ENCODE measurements at places on chromosomes 2 and 18.

- no peak for DNase-seq
These were observed 47.1 kb downstream of the LONRF2 start for GRCh38 chr2:100275200-100275589.

DNA sequence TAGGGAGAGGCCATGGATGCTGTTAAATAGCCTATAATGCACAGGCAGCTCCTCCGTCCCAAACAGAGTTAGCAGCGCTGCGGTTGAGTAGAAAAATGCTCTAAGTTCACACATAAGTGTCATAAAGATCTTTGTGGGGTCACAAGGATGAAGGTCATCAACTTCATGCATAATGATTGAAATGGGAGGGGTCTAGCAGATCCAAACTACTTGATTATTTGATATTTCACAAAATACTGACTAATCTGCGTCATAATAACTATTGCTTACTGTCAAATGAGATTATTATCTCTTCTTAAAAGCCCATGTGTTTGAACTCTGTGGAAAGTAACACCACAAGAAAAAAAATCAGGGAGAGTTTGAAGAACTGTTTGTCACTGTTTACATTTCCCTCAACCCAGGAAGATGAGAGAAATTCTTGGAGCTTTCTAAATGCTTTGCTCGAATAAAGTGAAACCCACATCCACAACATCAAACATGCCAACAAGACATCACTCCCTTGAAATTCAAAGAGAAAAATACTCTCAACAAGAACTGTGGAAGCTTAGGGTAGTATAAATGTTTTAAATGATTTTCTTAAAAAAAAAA, 50.5 kb upstream of the CREB1 start:
- no peak for DNase-seq

DNA sequence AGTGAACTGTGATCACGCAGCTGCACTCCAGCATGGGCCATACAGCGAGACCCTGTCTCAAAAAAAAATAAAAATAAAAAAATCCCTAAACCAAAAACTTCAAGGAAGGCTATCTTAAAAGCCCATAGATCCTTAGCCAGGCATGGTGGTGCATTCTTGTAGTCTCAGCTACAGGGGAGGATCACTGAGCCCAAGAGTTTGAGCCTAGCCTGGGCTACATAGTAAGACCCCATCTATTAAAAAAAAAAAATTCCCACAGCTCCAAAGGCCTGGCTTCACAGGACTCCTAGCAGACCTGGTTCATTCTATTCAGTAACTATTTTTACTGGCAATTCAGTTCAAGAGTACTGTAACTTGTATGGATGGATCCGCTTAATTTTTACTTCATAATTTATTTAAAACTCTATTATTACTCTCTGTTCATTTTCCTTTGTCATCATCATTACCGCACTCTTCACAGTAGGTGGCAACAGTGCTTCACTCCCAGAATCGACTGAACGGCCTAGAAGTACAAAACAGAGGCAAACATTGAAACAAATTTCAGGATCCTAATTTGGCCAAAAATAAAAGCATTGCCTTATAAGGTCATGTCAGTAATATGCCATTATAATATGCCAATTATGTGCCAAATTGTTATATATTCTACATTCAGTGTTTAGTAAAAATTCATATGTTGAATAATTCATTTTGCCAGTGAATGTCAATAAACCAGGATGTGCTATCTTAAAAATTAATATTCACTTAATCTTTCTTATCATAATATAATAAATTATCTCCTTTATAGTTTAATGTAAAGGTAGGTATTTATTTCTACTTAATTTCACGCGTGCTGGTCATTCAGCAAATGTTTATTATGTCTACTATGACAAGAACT, 14.3 kb upstream of the STAM2 start:
- DNase-seq = peak; percentile 38

- DNase-seq = no peak
These were observed 117.6 kb downstream of the MYO1B start for GRCh38 chr2:191362841-191363240.

DNA sequence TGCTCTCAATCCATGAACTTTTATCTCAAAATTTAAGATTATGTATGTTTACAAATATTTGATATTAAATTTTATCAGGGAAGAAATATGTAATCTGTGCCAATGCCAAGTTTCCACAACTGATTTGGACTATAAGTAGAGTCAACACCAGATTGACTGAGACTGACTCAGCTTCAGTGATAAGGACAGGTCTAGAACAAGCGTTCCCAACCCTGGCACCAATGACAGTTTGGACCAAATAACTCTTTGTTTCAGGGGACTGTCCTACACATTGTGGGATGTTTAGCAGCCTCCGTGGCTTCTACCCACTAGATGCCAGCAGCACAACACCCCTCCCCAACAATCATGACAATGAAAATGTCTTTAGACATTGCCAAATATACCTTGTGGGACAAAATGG, 165.3 kb downstream of the THADA start:
- DNase-seq = no peak

DNA sequence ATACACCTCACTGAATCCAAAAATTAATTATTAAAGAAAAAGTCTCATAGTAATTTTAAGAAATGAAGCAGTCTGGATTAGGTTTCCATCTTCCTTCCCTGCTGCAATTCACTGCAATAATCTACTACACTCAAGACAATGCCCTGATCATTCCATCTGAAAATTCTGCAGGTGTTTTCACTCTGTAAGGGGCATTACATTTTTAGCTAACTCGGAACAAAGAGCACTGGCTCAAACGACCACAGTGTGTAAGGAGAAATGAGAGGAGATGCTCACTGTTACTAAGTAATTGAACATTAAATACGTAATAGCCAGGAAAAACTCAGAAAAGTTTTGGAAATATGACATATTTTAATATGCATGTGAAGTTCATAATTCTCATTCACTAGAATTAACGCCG, 1.3 kb downstream of the B4GALT6 start:
- no peak for DNase-seq

DNA sequence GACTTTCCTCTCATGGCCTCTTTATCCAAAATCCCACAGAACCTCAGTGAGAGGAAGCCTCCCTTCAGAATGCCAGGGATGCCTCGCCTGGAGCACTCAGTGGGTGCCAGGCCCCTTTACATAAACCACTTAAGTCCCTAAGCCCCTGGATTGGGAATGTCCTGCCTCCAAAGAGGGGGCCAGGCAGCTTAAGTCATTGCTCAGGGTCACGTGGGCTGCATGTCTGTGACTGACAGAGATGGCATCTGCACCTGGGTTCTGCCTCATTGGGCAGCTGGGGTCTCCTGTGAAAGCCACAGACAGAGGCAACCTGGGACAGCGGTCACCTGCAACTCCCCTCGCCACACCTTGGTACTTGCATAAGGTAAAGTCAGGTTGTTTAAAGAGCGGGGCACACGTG, 93.5 kb downstream of the MYT1L start:
- no peak for DNase-seq

- no peak for DNase-seq
These were observed 428.3 kb downstream of the PARD3B start for GRCh38 chr2:204973616-204974015.

- DNase-seq = no peak
These were observed 160.0 kb upstream of the TRIB2 start for GRCh38 chr2:12556762-12557161.

- no peak for DNase-seq
These were observed 654.3 kb downstream of the METTL4 start for GRCh38 chr18:1916869-1917523.

DNA sequence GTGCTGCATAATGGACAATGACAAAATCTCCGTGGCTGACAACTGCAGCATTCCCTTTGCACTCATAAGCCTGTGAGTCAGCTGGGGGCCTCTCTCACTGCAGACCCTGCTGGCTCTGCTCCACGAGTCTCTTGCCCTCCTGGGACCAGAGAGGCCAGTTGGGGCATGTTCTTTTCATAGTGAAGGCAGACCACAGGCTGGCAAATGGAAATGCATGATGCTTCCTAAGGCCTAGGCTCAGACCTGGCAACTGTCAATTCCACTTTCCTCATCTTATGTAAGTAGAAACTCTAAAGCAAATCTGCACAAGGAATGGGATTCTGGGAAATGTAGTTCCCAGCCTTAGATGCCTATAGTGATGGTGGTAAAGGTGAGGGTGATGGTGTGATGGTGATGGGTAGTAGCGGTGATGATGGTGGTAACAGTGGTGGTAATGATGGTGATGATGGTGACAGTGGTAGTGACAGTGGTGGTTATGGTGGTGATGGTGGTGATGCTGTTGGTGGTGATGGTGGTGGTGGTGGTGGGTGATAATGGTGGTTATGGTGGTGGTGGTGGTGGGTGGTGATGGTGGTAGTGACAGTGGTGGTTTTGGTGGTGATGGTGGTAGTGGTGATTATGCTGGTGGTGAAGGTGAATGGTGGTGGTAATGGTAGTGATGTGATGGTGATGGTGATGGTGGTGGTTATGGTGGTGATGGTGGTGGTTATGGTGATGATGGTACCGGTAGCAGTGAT, 185.8 kb upstream of the ARL4C start:
- no peak for DNase-seq

GRCh38 chr2:147331790-147332419, 512.9 kb upstream of the ACVR2A start:
- DNase-seq = no peak

- DNase-seq = no peak
These were observed 245.8 kb downstream of the PAX3 start for GRCh38 chr2:222052934-222053367.

- DNase-seq = no peak
These were observed 2.6 kb upstream of the GPR35 start for GRCh38 chr2:240622531-240623235.

GRCh38 chr2:239443666-239444567, 43.1 kb upstream of the HDAC4 start:
- DNase-seq = no peak

DNA sequence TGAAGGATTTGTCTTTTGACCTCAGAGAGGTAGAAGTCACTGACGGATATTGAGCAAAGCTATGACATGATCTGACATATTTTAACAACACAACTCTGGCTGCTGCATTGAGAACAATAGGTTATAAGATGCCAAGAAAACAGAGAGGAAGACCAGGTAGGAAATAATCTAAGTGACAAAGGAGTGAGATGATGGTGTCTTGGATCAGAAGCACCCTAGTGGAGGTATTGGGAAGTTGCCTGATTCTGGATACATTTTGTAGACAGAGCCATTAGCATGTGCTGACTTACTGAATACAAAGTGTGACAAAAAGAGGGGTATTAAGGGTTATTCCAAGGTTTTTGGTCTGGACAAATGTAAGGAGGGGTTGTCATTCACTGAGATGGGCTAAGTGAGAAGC, 1438.1 kb downstream of the DPP10 start:
- DNase-seq = no peak

DNA sequence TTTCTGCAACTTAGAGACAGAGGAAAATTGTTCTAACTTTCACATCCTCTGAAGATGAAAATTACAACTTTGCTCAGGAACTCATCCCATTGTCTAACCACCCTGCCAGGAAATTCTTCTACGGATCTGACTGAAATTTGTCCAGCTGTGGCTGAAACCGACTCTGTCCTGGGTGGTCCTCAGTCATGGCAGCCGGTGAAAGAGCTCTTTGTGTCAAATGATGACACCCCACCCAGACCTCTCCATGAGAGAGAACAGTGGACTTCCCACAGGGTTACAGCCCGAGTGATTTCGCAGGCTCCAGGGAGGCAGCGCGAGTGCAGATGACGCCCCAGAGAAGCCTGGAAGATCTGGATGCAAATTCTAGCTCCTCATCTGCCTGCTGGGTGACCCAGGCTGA, 65.1 kb upstream of the TRIB2 start:
- no peak for DNase-seq

GRCh38 chr2:70668432-70668831, 99.6 kb downstream of the ADD2 start:
- no peak for DNase-seq

DNA sequence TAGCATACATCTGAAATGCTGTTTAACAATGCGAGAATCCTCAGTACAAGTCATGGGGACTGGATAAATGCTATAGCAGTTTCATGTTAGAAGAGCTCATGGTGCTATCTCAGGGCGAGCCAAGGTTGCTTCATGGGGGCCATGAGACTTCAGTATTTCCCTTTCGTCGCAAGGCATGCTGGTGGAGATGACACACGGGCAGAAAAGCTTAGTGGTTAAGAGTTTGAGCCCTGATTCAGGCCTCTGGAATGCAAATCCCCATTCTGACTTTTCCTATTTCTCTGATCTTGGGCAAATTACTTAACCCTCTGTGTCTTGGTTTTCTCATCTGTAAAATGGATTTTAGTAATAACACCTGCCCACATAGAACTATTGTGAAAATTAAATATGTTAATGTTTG, 57.4 kb upstream of the EPHA4 start:
- no peak for DNase-seq

DNA sequence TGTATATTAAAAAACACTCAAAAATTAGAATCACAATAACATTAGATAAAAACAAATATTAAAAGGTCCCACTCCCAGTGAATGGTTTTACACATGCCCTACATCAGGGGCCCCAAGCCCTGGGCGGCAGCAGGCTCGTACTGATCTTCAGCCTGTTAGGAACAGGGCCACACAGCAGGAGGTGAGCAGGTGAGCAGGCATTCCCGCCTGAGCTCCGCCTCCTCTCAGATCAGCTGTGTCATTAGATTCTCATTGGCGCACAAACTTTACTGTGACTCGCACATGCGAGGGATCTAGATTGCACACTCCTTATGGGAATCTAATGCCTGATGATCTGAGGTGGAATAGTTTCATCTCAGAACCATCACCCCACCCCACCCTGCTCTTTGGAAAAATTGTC, 74.2 kb downstream of the MBD2 start:
- no peak for DNase-seq

DNA sequence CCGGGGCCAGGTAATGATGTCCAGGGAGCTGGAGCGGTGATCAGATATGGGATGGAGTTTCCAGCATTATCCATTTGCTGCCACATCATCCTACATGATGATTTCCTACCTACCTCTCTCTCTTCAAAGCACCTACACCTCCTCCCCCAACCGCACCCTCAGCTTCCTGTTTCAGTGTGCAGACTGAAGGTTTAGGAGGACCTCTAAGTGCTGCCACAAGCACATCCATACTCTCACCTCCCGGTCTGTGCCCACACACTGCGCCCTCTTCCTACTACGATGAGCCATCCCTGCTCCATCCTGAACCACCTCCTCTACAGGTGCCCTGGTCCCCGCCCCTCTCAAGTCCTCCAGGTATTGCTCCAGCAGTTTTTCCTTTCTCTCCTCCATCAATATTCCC, 123.7 kb downstream of the ALPK2 start:
- DNase-seq = no peak

GRCh38 chr2:228705318-228705717, 523.8 kb upstream of the SPHKAP start:
- no peak for DNase-seq

Data from mucosa of gallbladder (tissue), 1 donor.